COR-L47 (cell line): ENCODE measurements at places on chromosomes 12 and 14.

GRCh38 chr14:66398437-66398836 is 87.7 kb upstream of the CCDC196 start:
- no peak for DNase-seq

DNA sequence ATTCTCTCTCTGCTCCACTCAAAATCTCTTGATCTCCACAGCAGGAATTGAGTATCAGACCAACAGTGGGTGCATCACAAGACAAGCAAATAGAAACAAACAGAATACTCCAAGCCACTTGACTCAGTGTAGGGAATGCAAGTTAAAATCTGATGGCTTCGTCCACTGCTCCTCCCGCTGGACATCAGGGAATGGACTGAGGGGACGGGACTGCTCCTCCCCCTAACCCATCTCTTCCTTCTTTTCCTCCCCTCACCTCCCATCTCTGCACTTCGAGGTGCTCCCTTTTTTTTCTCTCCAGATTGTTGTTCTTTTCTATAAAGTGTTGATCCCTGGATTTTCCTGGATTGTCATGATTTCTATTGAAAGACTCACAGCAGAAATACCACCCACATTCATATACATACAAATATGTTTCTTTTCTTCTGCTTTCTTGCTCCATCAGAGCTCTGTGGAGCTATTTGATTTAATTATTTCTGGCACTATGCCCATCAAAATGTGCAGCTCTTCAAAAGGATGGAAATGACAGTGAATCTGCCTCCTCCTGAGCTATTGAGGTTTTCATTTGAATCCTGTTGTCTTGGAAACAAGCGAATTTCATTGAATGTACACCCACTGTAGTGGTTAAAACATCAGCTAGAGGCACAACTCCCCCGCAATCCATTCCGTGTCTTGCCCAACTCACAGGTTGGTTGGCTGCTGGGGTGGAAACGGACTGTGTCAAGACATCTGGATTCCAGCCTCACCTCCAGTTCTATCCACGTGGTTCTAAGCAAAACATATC is 199.7 kb downstream of the SPTSSA start:
- DNase-seq, result peak; percentile 75

- no peak for DNase-seq
Measured at GRCh38 chr14:74543771-74544438, 50.3 kb downstream of the ISCA2 start.

DNA sequence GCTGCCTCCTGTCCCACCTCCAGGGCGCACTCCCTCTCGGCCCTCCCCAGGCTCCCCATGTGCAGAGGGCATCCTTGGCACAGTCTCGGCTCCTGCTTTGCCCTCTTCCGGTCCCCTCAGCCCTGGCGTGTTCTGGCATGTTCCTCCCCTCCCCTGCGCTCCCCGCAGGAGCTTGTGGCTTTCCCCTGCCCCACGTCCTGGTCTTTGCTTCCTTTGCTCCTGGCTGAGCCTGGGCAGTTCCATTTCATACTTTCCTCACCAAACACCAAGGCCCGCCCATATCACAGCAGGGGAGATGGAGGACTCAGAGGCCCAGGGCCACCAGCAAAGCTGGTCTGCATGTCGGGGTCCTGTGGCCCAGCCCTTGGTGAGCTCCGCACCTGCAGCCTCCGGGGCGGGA is 56.0 kb downstream of the FBRSL1 start:
- DNase-seq, result no peak

DNA sequence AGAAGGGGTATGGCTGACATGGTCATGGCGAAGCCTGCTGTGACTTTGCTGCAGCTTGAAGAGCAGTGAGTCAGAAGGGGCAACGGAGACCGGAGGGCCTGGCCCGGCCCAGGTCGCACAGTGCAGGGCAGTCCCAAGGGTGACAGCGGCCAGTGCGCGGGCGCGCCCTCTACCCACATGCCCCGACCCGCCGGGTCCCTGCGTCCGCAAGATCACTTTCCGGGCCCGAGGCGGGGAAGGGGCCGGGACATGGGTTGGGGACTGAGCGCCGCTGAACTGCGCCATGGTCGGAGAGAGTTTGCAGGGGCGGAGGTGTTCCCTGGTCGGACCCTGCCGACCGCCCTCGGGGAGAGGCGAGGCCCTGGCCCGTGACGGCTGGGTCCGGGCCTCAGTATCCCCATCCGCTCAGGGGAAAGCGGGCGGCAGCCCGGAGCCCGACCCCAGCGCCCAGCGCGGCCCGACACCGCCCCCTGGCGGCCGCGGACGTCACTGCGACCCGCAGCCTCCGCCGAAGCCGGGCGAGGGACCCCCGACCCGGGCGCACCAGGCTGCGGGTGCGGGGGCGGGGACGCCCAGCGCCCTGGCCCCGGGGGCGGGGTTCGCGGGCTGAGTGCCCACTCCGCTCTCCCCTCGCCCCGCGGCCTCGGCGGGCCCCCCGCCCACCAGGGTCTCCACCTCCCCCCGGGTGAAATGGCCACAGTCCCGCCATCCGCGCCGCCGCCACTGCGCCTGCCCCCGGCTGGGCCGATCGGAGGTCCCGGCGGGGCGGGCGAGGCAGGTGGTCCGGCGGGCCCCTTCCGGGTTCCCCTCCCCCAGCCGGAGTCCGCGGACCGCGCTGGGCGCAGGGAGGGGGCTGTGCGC is 7.2 kb upstream of the ANKRD9 start:
- DNase-seq, result no peak

- no peak for DNase-seq
Measured at GRCh38 chr14:43116341-43116740, 1390.7 kb downstream of the FSCB start.

DNA sequence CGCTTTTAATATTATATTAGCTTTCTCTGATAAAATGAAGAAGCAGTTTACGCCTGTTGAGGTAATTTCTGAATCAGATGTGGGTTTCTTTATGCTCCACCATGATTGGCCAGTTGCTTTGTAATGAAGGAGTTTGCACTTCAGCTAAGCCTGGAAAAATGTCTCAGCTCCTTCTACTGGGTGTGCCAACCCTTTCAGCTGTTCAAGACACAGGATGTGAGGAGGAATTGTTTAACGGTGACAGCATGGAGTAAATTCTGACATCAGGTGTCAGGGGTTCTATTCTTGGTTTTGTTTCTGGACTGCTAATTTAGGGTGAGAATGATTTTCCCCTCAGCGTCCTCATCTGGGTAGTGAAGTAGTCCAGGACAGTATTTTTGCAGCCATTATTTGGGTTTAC is 43.5 kb downstream of the FLRT2 start:
- no peak for DNase-seq

GRCh38 chr12:92363295-92364146 is 217.9 kb upstream of the BTG1 start:
- no peak for DNase-seq

DNA sequence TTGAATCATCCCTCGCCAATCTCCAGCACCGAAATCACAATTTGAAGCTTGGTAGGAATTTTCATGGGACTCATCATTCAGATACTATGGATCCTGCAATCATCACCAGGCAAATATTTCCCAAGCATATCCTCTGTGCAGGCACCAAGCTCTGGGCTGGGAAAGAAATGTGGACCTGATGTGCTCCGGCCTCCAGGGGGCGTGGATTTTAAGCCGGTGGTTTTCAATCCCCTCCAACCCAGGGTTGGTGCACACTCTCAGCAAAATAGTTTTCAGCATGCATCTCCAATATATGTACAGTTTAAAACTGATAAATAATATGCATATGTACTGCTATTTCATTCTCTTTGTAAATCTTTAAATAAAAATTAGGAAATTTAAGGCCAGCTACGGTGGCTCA is 98.9 kb downstream of the RBM19 start:
- no peak for DNase-seq

DNA sequence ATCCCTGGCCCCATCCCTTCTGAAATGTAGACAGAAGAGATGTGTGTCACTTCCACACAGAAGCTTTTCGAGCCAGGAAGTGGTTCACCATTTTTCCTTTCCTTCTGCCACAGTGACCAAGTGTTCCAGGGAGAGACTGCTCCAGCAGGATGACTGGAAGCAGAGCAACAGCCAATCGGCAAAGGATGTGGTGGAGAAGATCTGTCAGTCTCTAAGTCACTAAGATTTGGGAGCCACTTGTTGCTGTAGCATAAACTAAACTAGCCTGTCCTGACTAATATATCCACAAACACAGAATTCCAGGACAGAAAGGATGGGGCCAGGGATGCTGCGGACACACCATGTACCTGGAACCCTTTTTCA is 42.9 kb downstream of the DUSP6 start:
- no peak for DNase-seq

DNA sequence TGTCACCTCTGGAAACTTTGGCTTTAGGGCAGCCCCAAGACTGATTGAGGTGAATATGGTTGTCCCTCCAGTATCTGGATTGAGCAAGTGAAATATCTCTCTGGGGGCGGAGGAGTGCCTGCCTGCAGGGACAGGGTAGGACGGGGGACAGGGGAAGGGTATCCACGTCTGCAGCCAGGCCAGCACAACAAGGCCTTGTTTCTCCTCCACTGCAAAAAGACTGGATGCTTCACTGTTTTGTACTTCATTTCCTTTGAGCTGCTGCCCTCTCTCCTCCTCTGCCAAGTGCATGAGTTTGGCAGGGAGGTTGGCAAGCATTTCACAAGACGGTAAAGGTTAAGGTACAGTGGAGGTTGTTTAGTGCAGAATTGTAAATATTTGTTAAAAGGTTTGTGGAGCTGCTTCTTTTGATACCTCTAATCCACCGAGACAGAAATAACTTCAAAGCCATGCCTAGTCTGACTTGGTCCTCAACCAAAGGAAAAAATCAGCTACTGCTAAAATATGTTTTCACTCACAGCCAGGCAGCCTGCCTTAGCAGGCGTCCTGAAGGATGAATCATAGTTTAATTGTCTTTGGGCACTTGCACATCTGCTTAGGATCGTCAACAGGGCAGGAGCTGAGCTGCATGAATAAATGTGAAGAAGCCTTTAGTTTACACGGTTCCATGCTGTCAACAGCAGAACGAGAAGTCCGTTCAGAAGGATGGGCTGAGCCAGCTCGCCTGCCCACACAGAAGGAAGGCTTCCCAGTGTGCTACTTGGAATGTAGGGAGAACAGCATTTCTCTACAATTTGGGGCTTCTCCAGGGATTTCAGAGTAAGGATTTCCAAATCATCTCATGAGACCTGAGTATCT is 269.7 kb downstream of the TTC6 start:
- DNase-seq, result no peak

- peak; percentile 84 for DNase-seq
Measured at GRCh38 chr14:93906341-93907329, 20.5 kb upstream of the FAM181A start.

DNA sequence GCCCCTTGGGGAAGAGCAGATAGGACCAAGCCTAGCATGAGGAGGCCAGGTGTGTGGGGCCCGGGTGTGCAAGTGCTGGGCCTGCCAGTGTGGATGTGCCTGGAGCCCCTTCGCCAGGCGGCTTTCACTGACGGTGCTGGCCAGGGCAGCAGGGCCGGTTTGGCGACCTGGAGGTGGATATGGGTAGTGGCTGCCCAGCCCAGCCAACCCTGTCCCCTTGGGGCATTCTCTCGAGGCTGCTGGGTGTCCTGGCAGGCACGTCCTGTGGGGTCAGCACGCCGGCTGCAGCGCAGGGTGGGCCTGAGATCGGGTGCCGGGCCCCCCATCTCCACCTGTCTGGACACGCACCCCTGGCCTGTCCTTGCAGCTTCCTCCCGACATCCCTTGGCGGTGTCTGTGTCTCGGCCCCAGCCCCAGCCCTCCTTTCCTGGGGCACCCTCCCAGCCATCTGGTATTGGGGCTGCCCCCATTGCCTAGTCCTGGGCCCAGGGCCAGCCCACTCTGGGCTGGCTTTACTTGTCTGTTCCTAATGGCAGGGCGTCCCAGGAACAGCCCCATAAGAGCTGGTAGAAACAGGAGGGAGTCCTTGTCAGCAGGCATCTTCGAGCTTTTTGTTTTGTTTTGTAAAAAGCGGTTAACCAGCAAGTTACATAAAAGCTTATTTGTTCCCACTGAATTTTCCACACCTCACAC is 7.2 kb upstream of the CRIP2 start:
- no peak for DNase-seq

GRCh38 chr12:100404769-100405407 is 48.0 kb downstream of the SLC17A8 start:
- peak; percentile 13 for DNase-seq

DNA sequence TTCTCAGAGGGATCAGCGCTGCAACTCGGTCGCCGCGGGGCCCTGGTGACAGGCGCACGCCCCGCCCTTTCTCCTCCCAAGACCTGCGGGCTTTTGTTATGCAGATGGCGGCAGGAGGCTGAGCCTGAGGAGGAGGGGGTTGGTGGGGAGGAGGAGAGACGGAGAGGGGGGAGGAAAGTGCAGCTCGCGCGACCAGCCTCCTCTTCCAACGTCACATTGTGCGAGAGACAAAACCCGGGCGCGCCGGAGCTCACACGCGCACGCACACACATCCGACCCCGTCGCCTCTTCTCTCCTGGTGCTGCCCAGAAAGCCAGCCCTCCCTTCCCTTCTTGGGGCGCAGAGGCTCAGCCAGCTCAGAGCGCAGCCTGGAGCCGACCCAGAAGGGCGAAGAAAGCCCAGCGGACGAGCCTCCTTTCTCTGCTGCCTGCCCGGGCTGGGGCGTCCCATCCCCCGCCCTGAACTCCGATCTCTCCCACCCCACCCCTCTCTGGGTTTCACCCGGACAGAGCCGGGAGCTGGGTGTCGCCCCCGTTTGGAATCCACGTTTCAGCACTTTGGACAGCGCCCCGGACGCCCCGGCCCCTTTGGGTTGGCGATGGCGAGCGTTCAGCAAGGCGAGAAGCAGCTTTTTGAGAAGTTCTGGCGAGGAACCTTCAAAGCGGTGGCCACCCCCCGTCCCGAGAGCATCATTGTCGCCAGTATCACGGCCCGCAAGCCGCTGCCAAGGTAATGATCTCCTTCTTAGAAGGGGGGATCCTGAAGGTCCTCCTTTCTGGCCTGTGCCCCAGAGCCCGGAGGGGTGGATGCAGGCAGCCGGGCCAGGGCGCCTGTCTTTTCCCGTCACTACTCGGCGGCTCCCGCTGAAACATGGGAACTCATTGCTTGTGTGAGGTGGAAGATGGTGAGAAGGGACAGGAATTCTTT is at the start of gene SRRM4:
Gene SRRM4, plus strand, starts transcription at position 257 of the 927 bp plus-strand sequence. Its CDS starts 342 bp downstream, at position 599.
- DNase-seq, result peak; percentile 50

GRCh38 chr14:51210594-51210993 is 29.5 kb upstream of the TMX1 start:
- DNase-seq, result no peak

DNA sequence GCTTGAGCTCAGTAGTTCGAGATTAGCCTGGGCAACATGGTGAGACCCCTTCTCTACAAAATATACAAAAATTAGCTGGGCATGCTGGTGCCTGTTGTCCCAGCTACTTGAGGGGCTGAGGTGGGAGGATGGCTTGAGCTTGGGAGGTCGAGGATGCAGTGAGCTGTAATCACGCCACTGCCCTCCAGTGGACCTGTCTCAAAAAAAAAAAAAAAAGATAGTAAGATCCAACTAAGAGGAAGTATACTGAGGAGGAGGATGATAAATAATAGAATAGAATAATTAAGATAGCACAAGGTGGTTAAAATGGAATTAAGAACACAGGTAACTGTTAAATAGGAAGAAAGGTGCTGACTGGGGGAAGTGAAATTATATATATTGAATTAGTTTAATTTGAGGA is 37.0 kb upstream of the BAZ1A start:
- DNase-seq, result no peak
